Activated CD8-positive, alpha-beta memory T cell treated with anti-CD3 and anti-CD28 coated beads for 1 hour (primary cell): ENCODE measurements at places on chromosomes 5 and 9.

GRCh38 chr5:95984287-95984938 is 22.8 kb upstream of the ELL2 start:
- DNase-seq, result no peak

DNA sequence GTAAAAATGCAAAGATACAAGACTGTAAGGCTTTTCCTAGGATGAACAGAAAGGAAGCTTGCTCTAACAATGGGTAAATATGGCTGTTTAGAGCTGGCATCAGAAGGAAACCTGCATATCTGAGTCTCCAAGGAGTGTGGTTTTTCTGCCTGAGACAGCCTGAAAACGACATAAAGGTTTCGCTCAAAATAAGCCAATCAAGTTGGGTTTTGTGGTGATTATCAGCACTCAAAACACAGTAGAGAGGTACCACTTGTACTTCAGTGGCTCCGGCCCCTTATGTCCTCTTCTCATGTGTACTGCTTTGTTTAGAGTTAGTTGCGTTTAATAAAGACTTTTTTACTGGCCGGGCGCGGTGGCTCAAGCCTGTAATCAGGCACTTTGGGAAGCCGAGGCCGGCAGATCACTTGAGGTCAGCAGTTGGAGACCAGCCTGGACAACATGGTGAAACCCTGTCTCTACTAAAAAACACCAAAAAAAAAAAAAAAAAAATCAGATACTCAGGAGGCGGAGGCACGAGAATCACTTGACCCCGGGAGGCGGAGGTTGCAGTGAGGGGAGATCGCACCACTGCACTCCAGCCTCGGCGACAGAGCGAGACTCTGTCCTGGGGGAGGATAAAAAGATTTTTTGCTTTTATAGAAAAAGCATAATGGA is 39.4 kb downstream of the KLF9 start:
- no peak for DNase-seq

- no peak for DNase-seq
Observed at GRCh38 chr9:128144239-128145181, 4.7 kb upstream of the LCN2 start.

DNA sequence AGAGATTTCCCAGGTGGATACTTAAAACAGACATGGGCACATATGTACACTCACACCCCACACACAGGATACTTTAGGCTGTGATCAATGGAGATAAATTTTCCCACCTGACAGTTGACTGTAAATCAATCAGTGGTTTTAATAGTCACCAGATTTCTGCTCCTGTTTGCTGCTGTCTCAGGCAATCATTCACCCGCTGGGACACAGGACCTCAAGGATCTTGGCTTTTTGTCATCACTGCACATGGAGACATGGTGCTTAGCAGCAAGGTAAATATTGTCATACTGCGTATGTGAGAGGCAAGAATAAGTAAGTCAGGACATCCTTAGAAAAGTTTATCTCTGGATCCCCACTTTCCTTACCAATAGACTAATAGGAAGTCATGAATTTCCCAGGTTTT is 60.8 kb upstream of the KLF9 start:
- no peak for DNase-seq

- DNase-seq, result no peak
Observed at GRCh38 chr9:105262497-105262896, 18.0 kb downstream of the SLC44A1 start.

DNA sequence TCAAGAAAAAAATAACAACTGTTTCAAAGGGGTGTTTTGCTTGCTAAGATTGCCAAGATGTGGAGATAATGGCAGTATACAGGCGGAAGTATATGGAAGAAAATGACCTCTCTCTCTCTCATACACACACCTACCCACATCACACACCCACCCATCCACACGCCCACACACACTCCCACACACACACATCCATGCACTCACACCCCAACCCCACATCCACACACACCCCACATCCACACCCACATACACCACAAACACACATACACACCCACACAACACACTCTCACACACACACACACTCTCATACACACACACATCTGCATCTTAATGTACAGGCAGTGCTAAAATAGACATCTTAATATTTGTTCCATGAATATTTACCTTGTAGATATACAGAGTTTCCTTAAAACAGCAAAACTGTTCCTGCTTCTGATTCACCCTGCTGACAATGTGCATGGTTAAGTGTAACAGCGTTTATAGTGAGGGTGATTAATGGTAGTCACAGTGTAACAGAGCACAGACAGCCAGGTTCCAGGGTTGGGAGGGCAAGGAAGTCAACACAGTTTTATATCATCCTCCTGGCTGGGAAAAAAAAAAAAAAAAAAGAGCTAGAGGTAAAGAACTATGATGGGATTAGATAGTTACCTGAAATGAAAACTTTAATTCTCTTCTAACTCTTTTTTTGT is 8.3 kb downstream of the BHMT2 start:
- DNase-seq, result no peak

GRCh38 chr9:32603914-32604852 is 31.2 kb upstream of the NDUFB6 start:
- DNase-seq, result no peak

DNA sequence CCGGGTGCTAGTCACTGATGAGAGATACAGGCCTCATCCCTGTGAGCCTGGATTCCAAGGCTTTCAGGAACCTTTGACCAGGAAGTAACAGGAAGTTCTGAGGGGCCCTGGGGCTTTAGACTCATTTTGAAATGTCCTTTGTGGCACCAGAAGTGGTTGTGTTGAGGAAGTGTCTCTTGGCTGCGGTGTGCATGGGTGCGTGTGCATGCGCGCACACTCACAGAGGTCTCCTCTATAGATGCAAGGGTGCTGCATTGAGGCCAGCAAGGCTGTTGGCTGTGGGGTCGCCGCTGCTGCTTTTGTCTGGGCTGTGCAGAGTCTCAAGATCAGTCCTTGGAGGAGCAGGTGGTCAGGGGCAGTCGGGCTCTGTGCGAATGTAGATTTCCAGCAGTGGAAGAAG is 7.6 kb downstream of the RAB24 start:
- DNase-seq, result no peak

- no peak for DNase-seq
Observed at GRCh38 chr5:945691-946551, 53.2 kb downstream of the TRIP13 start.

DNA sequence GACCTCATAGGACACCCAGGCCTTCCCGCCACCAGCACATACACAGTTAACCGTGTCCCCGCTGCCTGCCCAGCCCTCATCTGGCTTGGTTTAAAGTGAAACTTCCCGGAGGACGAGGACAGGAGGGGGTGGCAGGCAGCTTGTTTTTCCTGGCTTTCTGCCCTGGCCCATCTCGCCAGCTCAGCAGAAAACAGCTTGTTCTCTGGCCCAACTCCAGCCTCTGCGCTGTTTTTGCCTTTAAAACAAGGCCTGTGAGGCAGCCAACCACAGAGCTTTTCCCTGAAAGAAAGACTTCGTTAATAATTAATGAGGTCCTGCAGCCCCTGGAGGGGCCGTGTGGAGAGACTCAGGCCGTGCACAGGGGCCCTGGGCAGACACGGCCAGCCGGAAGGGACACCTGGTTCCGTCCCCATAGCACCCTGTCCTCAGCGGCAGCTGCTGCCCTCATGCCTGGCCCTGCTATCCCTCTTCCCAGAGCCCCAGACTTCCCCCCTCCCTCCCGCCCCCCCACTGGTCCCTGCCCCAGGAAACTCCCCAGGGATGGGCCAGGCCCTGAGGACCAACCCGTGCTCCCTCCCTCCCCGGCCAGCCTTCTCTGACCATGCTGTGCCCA is 108.7 kb downstream of the RXRA start:
- no peak for DNase-seq

GRCh38 chr5:111143910-111144309 is 51.8 kb downstream of the WDR36 start:
- DNase-seq, result no peak

DNA sequence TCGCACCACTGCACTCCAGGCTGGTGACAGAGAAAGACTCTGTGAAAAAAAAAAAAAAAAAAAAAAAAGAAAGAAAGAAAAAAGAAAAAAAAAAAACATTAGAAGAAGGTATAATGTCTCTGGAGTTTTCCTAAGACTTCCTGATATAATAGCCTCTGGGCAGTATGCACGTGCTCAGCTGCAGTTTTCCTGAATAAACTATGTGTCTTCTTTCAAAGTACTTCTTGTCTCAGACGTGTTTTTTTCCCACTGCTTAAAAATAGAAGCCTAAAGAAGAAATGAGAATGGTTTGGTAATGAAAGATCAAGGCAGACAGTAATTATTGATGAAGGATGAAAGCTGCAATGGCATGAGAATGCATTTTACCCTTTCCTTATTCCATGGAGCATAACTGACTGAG is 148.1 kb upstream of the TRPC7 start:
- no peak for DNase-seq

DNA sequence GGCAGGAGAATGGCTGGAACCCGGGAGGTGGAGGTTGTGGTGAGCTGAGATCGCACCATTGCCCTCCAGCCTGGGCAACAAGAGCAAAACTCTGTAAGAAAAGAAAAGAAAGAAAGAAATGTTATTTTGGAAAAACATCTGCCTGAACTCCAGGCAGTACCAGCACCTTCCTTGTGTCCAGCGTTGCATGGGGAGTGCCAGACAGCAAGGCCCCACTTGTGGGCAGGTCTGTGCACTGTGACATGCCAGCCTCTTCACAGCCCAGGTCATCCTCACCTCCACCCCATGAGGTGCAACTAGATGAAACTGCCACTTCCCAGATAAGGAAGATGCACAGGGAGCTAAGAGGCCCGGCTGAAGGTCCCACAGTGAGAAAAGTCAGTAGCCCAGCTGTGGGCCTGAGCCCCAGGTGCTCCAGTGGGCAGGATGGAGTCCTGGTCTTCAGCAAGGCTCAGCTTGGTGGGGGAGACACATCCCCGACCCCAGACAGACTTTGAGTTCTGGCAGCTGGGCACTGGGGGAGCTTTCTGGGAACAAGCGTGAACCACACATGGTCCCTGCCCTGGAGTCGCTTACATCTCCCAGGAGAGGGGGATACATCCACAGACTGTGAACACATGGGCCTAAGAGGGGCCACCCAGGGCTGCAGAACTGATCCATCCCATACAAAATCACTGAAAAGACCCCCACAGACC is 146.9 kb upstream of the IER5L start:
- no peak for DNase-seq

DNA sequence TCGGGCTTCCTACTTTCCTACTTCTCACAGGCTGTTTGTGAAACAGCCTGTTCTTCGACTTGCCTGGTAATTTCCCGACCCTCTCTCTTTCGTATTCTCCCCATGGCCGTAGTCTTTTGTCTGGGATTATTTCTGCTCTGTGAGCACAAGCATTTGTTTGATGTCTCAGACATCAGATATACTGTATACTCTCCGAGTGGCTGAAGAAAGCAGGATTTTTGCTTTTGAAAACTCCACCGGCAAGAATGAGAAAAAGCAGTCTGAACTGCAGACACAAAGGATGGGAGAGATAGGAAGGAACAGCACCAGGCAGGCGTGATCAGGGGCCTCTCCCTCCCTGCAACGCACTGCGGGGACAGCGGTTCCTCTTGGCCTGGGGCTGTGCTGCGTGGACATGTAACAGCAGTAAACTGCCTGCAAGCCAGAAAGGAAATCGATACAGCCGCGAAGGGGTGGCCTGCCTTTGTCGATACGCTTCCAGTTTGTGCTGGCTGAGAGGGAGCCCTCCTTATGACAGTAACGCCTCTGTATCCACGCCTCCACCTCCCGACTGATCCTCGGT is 313.9 kb upstream of the TLE4 start:
- no peak for DNase-seq

DNA sequence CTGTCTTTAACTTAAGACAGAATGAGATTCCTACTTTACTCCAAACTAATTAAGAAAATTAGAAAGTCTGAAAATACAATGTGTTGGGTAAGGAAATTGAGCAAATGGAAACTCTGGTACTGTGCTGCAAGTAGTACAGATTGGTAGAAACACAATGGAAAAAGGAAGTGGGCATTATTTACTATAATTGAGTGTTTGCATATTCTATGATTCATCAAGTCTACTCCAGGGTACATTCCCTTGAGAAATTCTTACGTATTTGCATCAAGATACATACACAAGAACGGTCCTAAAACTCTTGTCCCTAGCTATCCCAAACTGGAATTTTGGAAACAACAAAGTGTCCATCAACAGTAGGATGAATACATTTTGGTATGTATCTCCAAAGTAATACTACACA is 123.5 kb upstream of the TARS1 start:
- DNase-seq, result no peak

GRCh38 chr9:69120380-69121154 is 53.5 kb upstream of the TJP2 start:
- DNase-seq, result no peak

- DNase-seq, result no peak
Observed at GRCh38 chr5:141186897-141187512, at the start of gene PCDHB9. Gene PCDHB9 (plus strand): TSS chr5:141187161. CDS start chr5:141187319, 158 bp downstream.

GRCh38 chr5:80963521-80963895 is 3.3 kb downstream of the RASGRF2 start:
- DNase-seq, result no peak

- no peak for DNase-seq
Observed at GRCh38 chr5:119811458-119811857, 182.1 kb downstream of the FAM170A start.

GRCh38 chr9:92963831-92964606 is 16.7 kb downstream of the FGD3 start:
- peak; percentile 36 for DNase-seq

DNA sequence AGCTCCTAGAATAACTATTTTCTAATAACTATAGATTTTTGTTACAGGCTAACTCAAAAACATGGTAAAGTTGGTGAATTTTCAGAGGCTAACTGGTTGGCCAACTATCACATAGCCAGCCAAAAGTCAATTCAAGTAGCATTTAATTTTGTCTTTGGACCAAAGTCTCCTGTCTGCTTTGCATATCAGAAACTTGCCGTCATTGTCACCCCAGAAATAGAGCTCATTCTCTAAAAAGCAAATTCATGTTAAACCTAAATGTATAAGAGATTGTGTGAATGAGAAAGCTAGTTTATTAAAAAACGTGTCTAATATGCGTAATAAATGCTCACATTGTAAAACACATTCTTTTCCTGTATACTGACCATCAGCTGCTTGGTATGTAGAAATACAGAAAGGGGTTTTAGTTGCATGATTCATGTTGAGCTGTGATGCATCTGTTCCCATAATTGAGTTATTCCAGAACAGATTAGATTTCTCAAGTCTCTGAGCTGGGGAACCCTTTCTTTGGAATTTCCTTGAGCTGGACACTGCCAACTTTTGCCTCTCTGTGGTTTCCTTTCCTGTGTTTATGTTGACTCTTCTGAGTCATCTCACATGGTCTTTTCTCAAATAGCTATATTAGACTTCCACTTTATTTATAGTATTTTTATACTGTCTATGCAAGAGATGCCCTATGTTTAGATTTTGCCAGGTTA is 7.3 kb downstream of the SRFBP1 start:
- no peak for DNase-seq
